ENCODE measurements at places on chromosomes 3 and 15.
A peak's percentile ranks its signal among the peaks of the same experiment; 100 is the strongest.

GRCh38 chr3:126469479-126469878 is 6.2 kb downstream of the ZXDC start:
- no peak for DNase-seq

- DNase-seq: peak; percentile 37
These were observed 3.0 kb upstream of the NGRN start for GRCh38 chr15:90262426-90262825.

DNA sequence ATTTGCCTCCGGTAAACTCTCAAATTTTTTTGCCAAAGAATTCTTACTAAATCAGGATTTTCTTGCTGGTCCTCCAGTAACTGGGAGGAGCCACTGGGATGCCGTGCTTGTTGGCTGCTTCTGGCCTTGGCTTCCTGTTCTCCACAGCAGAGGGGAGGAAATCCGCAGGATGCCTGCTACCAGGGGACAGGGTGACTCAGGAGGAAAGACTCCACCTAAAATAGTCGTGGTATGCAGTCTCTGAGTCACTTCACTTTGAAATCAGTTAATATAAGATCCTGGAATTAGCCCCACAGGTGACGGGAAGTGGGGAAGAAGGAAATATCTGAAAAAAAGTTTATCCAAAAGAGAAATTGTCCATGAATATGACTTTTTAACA is 6.5 kb upstream of the TM4SF18 start:
- DNase-seq: peak; percentile 95

- no peak for DNase-seq
These were observed 138.7 kb downstream of the CHL1 start for GRCh38 chr3:335240-335639.

GRCh38 chr3:113161661-113162060 is 49.7 kb upstream of the BOC start:
- DNase-seq: peak; percentile 10

- no peak for DNase-seq
These were observed 110.2 kb upstream of the ASB14 start for GRCh38 chr3:57402675-57403074.

GRCh38 chr15:57861815-57862586 is 155.5 kb downstream of the POLR2M start:
- peak; percentile 92 for DNase-seq

DNA sequence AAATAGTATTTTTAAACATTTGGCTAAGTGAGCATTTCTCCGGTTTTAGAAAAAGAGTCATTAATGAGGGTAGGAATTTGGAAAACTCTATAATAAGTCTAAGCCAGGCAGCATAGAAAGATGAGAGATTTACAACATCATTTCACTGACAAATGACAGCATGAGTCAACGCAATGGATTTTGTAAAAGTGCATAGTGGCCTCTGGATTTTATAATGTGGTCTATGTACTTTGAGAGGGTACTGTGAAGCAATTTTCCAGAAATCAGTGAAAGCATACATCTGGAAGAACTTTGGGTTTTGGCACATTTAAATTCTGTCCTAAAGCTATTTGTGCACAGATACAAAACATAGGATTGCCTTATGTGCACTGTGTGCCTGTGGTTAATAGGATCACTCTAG is 130.8 kb upstream of the CCNL1 start:
- peak; percentile 89 for DNase-seq

GRCh38 chr3:193842029-193842798 is 249.2 kb downstream of the OPA1 start:
- DNase-seq: no peak

DNA sequence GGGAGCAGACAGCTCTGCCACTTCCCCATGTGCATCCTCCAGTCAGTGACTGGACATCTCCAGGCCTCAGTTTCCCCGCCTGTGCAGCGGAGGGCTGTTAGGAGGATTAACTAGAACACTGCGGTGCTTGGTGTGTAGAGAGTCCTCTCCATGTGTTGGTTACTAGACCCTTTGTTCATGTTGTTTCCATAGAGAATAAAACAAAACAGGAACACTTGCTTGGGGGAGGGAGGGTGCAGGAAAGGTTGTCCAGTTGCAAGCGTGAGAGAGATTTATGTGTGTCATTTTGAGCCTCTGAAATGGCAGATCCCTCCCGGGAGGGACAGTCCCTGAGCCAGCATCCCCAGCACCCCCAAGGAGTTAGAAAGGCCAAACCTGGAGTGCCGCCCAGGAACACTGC is 184.0 kb upstream of the LYSMD4 start:
- no peak for DNase-seq

GRCh38 chr15:79826800-79827199 is 70.0 kb downstream of the MTHFS start:
- DNase-seq: no peak

DNA sequence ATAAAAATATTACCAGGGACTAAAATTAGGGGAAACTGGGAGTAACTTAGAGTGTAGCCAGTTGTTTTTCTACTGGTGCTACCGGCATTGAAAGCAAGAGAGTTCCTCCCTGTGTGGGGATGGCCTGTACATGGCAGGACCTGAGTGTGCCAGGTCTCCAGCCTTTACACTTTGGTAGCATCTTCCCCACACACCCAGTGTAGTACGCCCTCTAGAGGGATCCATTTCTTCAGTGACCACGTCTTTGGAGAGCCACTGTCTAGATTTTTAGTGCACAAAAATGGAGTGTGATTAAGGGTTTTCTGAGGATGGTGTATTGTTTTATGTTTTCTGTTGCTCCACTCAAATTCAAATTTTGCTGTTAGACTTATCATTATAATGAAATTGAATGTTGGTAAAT is 507.0 kb upstream of the TPRG1 start:
- peak; percentile 45 for DNase-seq

GRCh38 chr15:39692356-39693327 is 90.0 kb downstream of the FSIP1 start:
- DNase-seq: no peak

GRCh38 chr3:73469331-73469730 is 155.4 kb downstream of the PDZRN3 start:
- peak; percentile 26 for DNase-seq

DNA sequence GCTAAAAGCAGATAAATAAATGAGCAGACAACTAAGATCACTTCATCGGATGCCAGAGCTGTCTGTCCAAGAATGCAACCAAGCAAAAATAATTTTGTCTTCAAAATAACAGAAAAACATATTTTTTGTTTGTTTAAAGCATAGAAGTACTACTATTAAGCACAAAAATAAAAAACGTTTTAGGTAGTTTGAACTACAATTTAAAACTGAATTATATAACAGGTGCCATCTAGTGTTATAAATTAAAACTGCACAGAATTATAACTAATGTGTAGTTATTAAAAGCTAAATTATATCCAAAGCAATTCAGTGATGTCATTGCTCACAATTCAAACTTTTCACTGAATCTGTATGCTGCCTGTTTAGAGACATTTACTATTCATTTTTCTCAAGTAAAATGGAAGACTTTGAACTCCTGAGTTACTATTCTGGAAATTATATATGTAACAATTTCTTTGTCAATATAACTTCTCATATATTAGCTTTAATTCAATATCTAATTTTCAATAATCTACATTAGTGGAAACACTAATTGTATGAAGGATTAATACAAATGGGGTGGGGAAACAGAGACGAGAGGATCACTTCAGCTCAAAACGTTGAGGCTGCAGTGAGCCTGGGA is 29.5 kb downstream of the LINS1 start:
- DNase-seq: peak; percentile 35

DNA sequence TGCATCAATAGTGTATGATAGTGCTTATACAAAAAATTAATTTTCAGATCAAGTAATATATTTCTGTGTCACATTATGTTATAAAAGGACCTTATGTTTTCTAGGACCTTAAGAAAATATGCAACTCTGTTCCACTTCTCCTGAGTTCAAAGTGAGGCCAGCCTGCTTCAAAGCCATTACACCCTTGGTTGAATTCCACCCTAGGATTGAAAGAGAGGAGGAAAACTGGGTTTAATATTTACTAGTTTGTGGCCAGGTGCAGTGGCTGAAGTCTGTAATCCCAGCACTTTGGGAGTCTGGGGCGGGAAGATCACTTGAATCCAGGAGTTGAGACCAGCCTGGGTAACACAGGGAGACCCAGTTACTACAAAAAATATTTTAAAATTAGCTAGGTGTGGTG is 32.9 kb upstream of the NR1I2 start:
- no peak for DNase-seq

DNA sequence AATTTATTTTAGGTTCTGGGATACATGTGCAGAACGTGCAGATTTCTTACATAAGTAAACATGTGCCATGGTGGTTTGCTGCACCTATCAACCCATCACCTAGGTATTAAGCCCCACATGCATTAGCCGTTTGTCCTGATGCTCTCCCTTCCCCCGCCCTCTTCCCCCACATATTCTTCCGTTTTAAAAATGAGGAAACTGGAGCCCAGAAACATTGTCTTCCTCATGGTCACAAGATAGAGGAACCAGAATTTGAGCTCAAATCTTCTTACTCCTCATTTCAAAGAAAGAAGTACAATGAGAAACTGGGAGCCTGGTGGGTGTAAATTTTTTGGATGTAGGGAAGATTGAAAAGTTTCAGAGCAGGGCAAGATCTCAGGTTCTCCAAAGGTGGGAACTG is 56.1 kb upstream of the USP3 start:
- no peak for DNase-seq

DNA sequence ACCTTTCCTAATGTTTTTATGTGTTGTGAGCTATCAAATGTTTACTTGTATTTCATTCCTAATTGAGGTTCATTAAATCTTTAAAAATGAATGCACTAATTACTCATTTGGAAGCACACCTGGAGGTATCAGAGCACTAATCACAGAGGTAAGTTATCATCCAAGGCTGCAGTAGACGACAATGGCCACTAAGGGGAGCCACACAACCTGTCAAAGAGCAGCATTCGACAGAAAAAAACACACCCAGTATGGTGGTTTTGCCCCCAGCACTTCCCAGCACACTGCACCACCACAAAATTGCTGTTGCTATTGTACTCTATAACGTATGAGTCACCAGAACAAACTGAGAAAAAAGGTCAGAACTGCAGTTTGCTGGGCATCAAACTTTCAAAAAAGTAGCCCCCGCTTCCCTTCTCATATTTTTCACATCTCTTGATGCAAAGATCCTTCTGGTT is 205.9 kb upstream of the IGF1R start:
- DNase-seq: peak; percentile 85

All from fibroblast of mammary gland (primary cell).